Activated naive CD8-positive, alpha-beta T cell treated with anti-CD3 and anti-CD28 coated beads, Interleukin-2, amount 10 ng/mL, durations not matched to agents 7 days and 5 days (primary cell): ENCODE measurements at places on chromosomes 11 and 22.

GRCh38 chr22:20591660-20592310, 84.4 kb downstream of the MED15 start:
- no peak overlapping the region for H3K27ac ChIP-seq
- H3K27me3 ChIP-seq, result no peaks in the 10 kb centered on the region
- H3K4me3 ChIP-seq, result no peak overlapping the region
- peaks cover 2% of the 10 kb centered on the region for H3K4me1 ChIP-seq
- DNase-seq, result no peak

GRCh38 chr22:36940676-36941075, 27.2 kb downstream of the CSF2RB start:
- no peaks in the 10 kb centered on the region for H3K36me3 ChIP-seq
- no peak overlapping the region for H3K4me3 ChIP-seq
- no peak overlapping the region for H3K27ac ChIP-seq
- peaks cover 15% of the 10 kb centered on the region for H3K27me3 ChIP-seq
- DNase-seq, result no peak

DNA sequence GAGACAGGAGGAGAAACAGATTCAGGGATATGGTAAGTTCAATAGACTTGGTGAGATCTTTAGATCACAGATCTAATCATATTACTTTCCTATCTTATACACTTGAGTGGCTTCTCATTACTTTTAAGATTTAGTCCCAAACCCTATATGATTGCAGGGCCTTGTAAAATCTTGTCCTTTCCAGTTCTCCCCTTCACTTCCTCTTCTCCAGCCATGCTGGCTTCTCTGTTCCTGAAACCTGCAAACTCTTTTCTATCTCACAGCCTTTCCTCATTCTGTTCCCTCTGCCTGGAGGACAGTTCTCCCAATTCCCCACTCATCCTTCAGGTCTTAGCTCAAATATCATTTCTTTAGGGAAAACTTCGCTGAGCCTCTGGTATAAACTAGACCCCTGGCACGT, 65.9 kb upstream of the BIRC3 start:
- H3K4me1 ChIP-seq, result no peaks in the 10 kb centered on the region
- no peak for DNase-seq
- no peaks in the 10 kb centered on the region for H3K27me3 ChIP-seq
- no peak overlapping the region for H3K27ac ChIP-seq

DNA sequence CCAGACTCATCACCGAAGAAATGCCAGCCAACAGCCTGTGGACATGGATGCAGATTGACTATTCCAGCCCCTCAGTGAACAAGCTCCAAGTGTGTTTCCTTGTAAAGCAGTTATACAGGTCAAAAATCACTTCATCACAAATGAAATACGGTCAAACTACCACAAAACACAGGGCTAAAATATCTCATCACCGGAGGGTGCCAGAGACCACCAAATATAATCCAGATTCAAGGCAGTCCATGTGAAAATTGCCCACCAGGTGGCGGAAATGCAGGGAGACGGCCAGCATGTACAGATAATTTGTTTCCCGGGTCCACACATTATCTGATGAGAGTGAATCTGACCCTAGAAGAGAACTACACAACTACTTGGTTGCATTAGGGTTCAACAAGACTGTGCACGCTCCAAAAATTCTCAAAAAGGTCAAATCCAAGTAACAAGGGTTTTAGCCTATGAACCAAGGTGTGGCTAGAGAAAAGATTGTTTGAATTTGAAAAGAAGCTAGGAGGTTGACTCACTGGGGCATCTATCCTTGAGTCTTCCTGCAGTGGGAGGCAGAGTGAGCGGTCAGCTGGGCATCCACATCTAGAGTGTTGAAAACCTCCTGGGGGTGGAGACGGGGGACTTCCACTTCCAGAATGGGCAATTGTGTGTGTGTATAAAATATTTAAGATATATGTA, 71.7 kb downstream of the IGLL5 start:
- DNase-seq, result peak; percentile 64
- no peak overlapping the region for H3K4me3 ChIP-seq
- H3K4me1 ChIP-seq, result no peaks in the 10 kb centered on the region
- H3K36me3 ChIP-seq, result no peaks in the 10 kb centered on the region
- H3K27me3 ChIP-seq, result peaks cover 37% of the 10 kb centered on the region

DNA sequence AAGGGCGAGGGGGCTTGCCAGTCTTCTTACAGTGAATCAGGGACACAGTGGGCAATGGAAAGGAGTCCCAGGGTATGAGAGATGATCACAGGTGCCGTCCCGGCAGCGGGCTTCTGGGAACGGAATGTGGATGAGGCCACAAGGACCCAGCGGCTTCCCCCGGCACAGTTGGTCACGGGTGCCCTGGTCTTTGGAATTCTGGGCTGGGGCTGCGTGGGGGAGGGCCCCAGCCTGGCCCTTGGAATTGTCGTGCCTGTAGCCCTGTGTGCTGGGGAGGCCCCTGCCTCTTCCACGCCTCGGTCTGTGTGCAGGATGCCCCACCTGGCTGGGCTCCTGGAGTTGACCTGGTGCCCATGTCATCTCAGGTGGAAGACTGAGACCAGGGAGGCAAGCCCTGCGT, 76.6 kb downstream of the FBLN1 start:
- H3K4me1 ChIP-seq, result peaks cover 11% of the 10 kb centered on the region
- peaks cover 5% of the 10 kb centered on the region for H3K27me3 ChIP-seq
- no peak overlapping the region for H3K27ac ChIP-seq
- no peak overlapping the region for H3K4me3 ChIP-seq
- DNase-seq, result no peak

DNA sequence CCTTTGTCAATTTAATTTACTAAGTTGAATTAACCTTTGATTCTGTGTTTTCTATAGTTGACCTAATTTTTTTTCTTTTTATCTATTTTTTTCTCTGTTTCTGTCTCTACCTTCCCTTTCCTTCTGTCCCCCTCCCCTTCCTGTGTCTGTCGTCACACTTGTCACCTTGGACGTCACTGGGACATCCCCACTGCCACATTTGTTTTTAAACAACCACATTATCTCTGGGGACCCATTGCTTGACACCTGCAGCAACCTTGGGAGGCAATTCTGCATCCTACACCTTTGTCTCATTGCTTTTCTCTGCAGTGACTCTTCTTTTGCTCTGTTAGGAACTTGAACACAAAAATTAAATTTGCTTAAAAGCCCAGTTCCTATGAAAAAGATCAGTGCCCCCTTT, 51.8 kb upstream of the TTC12 start:
- H3K27me3 ChIP-seq, result peaks cover 8% of the 10 kb centered on the region
- no peaks in the 10 kb centered on the region for H3K36me3 ChIP-seq
- no peak for DNase-seq
- no peak overlapping the region for H3K4me3 ChIP-seq
- H3K4me1 ChIP-seq, result peaks cover 2% of the 10 kb centered on the region

DNA sequence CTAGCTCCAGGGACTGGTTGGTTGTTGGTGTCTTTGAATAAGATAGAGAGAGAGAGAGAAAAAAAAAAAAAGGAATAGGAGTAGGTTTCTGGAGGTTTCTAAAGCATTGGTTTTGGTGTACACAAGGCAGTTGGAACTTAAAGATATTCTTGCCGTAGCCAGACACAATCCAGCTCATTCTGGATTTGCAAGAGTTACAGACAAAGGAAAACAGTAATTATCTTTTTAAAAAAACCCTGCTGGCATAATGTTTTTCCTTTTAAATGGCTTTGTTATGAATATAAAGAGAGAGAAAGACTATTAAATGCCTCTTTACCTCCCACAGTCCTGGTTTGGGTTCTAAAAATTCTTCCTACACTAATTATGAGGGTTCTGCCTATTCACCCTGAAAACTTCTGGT, 120.4 kb upstream of the RAG2 start:
- no peaks in the 10 kb centered on the region for H3K36me3 ChIP-seq
- peaks cover 8% of the 10 kb centered on the region for H3K27me3 ChIP-seq
- no peak overlapping the region for H3K4me3 ChIP-seq
- no peaks in the 10 kb centered on the region for H3K4me1 ChIP-seq
- no peak for DNase-seq

GRCh38 chr11:75743711-75744563, 24.6 kb upstream of the DGAT2 start:
- H3K4me3 ChIP-seq, result no peak overlapping the region
- H3K27me3 ChIP-seq, result peaks cover 41% of the 10 kb centered on the region
- H3K27ac ChIP-seq, result no peak overlapping the region
- H3K36me3 ChIP-seq, result no peaks in the 10 kb centered on the region

DNA sequence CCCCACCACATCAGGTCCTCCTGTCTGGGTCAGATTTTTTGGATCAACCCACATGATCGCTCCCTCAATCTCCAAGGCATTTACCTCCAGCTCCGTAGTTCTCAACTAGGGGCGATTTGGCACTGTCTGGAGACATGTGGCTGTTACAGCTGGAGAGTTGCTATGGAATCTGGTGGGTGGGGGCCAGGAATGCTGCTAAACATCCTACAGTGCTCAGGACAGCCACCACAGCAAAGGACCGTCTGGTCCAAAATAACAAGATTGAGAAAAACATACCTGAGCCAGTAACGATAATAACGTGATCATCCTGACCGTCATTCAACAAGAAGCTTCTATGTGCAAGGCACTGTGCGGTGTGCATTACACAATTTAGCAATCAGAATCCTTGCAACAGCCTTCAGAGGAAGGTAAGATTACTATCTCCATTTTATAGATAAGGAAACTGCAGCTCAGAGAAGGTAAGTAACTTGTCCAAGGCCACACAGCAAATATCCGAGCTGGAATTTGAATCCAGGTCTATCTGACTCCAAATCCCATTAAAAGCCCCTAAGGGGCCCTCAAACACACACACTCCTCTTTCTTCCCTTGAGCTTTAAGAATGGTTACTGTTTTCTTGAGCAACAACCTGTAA, 14.3 kb upstream of the CRY2 start:
- no peak for DNase-seq
- peaks cover 18% of the 10 kb centered on the region for H3K27me3 ChIP-seq
- H3K27ac ChIP-seq, result no peak overlapping the region
- peaks cover 36% of the 10 kb centered on the region for H3K4me1 ChIP-seq
- peak overlapping the region; percentile 20 for H3K4me3 ChIP-seq
- H3K36me3 ChIP-seq, result peaks cover 26% of the 10 kb centered on the region
